ENCODE measurements at places on chromosomes 13 and 19. TPM values are rescaled to one million over a fixed set of nuclear protein-coding genes. Genes with fewer than 3 reads are reported as not detected.

CACNG6 gene
- total RNA-seq: 0.49 TPM

LILRA2 gene
- total RNA-seq: not detected

PDE4C gene
- total RNA-seq: 1.2 TPM

SLC15A1 gene
- total RNA-seq: 0.25 TPM

NOTCH3 gene
- 14.3 TPM for total RNA-seq

ANKRD24 gene
- 8.9 TPM for total RNA-seq

STARD13 gene
- 7.1 TPM for total RNA-seq

GPC5 gene
- total RNA-seq: 4.7 TPM

REEP6 gene
- total RNA-seq: 0.98 TPM

SHISA7 gene
- 7.1 TPM for total RNA-seq

ECSIT gene
- total RNA-seq: 26.3 TPM

ZNF66 gene
- total RNA-seq: 18.2 TPM

PSG2 gene
- total RNA-seq: not detected

PRR20A gene
- not detected for total RNA-seq

EXOC3L2 gene
- under 0.01 TPM for total RNA-seq

SH2D3A gene
- total RNA-seq: under 0.01 TPM

ERCC1 gene
- total RNA-seq: 43.8 TPM

KIR2DL1 gene
- total RNA-seq: not detected

PLEKHA4 gene
- 2.0 TPM for total RNA-seq

TIMM50 gene
- 34.7 TPM for total RNA-seq

MAU2 gene
- 24.6 TPM for total RNA-seq

NPHS1 gene
- total RNA-seq: 0.25 TPM

PEAK3 gene
- total RNA-seq: under 0.01 TPM

ZNF844 gene
- total RNA-seq: 11.6 TPM

LYL1 gene
- total RNA-seq: 1.2 TPM

KLK2 gene
- total RNA-seq: not detected

INSL3 gene
- not detected for total RNA-seq

MYO1F gene
- total RNA-seq: 2.5 TPM

CYP2A6 gene
- not detected for total RNA-seq

ZNF675 gene
- 51.4 TPM for total RNA-seq

GJB2 gene
- 4.4 TPM for total RNA-seq

NOVA2 gene
- 19.7 TPM for total RNA-seq

ZIC2 gene
- 4.4 TPM for total RNA-seq

ZNF112 gene
- total RNA-seq: 17.9 TPM

PAK4 gene
- 2.7 TPM for total RNA-seq

HSD17B14 gene
- 1.7 TPM for total RNA-seq

SHD gene
- 2.2 TPM for total RNA-seq
